ENCODE measurements at places on chromosomes 11 and 22.

DNA sequence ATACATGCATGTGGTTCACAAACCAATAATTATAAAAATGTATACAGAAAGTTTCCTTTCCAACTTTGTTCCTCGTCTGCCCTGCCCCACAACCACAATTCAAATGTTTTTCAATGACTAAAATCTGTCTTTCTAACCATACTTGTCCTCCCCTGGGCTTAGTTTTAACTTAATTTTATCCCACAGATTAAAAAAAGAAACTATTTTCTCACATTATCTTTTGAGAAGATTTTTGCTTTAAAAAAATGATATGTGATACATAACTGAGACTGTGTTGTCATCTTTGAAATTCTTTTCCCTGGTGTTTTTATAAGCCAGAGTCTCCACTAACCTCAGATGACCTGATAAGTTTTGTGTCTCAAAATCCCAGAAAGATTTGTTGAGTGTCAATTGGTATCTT lies 79.0 kb downstream of the FDX1 start:
- DNase-seq = no peak

GRCh38 chr11:123856444-123856843 lies 29.0 kb downstream of the TMEM225 start:
- DNase-seq = no peak

DNA sequence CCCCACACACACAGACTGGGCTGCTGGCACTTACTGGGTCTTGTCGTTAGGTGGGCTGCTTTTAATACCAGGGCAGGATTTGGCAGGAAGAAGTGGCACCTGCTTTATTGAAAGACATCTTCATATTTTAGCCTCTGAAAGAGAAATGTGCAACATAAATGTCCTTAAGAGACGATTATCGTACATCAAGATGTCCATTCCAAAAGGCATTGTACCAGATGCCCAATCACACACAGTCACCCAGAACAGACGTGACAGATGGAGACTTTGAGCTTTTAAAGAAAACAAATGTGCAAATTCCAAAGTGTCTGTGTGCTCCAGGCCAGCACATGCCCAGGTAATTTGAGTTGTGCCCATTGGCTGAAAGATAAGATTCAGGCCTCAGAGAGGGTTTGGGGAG lies 155.7 kb downstream of the RRAS2 start:
- DNase-seq = no peak

DNA sequence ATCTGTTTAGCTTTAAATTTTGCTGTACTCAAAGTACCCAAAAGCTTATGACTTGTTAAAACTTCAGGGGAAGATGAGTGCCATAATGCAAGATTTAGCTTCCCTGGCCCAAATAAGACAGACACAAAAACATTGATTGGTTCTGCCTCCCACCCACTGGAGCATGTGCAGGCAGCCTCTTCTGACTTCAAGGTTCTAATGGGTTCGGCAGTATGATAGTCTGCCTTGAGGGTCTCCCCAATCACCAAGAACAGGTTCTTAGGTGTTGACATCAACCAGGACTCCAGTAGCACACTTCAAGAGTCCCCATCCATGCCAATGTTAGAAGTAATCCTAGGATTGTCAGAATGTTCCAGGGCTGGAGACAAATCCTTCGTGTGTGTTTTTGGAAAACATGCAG lies 12.5 kb downstream of the EIF4G2 start:
- no peak for DNase-seq

- DNase-seq = no peak
Observed at GRCh38 chr22:23519442-23520157, 60.5 kb downstream of the IGLL1 start.

GRCh38 chr11:123624974-123625373 lies 29.4 kb downstream of the SCN3B start:
- no peak for DNase-seq

DNA sequence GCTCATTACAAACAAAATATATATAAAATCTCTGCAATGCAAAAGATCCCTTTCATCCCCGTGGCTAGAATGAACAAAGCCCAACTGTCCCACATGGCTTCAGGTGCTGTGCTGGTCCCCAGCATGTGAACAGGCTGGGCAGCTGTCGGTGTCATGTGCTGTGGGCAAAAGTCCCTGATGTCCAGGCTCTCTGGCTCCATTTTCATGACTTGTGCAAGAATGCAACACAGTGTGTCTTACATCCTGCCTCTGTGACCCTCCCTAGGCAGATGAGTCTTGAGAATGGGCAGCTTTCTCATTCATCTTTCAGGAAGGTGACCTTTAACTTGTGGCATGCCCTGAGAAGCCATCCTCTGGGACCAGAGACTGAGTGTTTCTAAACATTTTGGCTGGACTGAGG lies 14.5 kb downstream of the GUCD1 start:
- no peak for DNase-seq
